Activated naive CD4-positive, alpha-beta T cell treated with anti-CD3 and anti-CD28 coated beads, Interleukin-2, amount 10 ng/mL, durations not matched to agents 7 days and 5 days (primary cell): ENCODE measurements at places on chromosomes 3 and 15.
A peak's percentile ranks its signal among the peaks of the same experiment; 100 is the strongest.

GRCh38 chr3:111531446-111531845 lies 10.6 kb upstream of the CD96 start:
- DNase-seq = no peak
- no peak overlapping the region for H3K27ac ChIP-seq
- no peaks in the 10 kb centered on the region for H3K27me3 ChIP-seq
- peaks cover 3% of the 10 kb centered on the region for H3K4me1 ChIP-seq
- H3K4me3 ChIP-seq = no peak overlapping the region

GRCh38 chr3:187398955-187399354 lies 30.8 kb downstream of the RTP4 start:
- peaks cover 11% of the 10 kb centered on the region for H3K27me3 ChIP-seq
- no peak for DNase-seq
- H3K4me1 ChIP-seq = no peaks in the 10 kb centered on the region
- H3K36me3 ChIP-seq = no peaks in the 10 kb centered on the region
- no peak overlapping the region for H3K27ac ChIP-seq
- H3K4me3 ChIP-seq = no peak overlapping the region

DNA sequence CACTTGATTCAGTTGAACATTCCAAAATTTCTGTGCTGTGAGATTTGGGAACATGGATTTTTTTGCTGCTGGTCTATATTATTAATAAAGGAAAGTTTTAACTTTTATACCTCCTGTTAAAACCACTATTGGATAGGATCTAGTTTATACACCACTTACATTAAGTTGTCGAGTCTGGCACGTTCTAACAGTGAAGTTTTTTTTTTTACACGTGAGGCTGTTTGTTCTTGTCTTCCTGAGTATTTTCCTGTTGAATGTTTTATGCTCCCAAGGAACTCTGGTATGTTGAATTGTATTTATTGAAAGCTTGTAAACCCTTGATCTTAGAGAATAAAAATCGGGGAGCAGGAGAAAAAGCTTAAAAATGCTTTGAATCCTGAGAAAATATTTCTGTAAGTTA lies 338.8 kb downstream of the RBMS3 start:
- H3K4me3 ChIP-seq = no peak overlapping the region
- no peaks in the 10 kb centered on the region for H3K36me3 ChIP-seq
- DNase-seq = no peak
- H3K4me1 ChIP-seq = no peaks in the 10 kb centered on the region
- no peak overlapping the region for H3K27ac ChIP-seq

GRCh38 chr15:76343313-76343996 lies 6.9 kb downstream of the ISL2 start:
- peaks cover 55% of the 10 kb centered on the region for H3K4me1 ChIP-seq
- no peak overlapping the region for H3K4me3 ChIP-seq
- H3K27me3 ChIP-seq = peaks cover 97% of the 10 kb centered on the region
- DNase-seq = no peak
- H3K27ac ChIP-seq = peak overlapping the region; percentile 49

DNA sequence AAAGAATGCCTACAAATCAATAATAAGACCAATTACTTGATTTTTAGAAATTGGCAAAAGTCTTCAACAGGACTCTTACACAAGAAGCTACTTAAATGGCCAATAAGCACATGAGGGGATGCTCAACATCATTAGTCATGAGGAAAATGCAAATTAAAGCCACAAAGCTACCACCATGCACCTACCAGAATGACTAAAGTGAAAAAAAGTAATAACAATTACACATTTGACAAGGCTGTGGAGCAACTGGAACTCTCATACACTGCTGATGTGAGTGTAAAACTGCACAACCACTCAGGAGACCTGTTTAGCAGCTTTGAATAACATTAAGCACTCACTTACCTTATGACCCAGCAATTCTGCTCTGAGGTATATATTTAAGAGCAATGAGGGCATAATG lies 68.4 kb downstream of the PPCDC start:
- no peak overlapping the region for H3K4me3 ChIP-seq
- H3K27me3 ChIP-seq = peaks cover 6% of the 10 kb centered on the region
- no peak for DNase-seq
- peaks cover 8% of the 10 kb centered on the region for H3K4me1 ChIP-seq
- H3K36me3 ChIP-seq = peaks cover 5% of the 10 kb centered on the region
- H3K27ac ChIP-seq = no peak overlapping the region

GRCh38 chr15:45378149-45378912 lies at the start of gene GATM:
Gene GATM (minus strand): TSS chr15:45378544. CDS start chr15:45378453, 91 bp downstream.
- H3K4me3 ChIP-seq = peak within 1 kb of the TSS; percentile 69
- H3K27me3 ChIP-seq = peaks cover 66% of the 10 kb centered on the region
- H3K36me3 ChIP-seq = no peaks in the 10 kb centered on the region
- DNase-seq = peak; percentile 52
- H3K27ac ChIP-seq = no peak within 1 kb of the TSS

GRCh38 chr3:143795874-143796273 lies 52.4 kb downstream of the SLC9A9 start:
- H3K27ac ChIP-seq = no peak overlapping the region
- no peaks in the 10 kb centered on the region for H3K27me3 ChIP-seq
- H3K36me3 ChIP-seq = peaks cover 13% of the 10 kb centered on the region
- no peak for DNase-seq
- H3K4me1 ChIP-seq = no peaks in the 10 kb centered on the region

- H3K4me3 ChIP-seq = no peak overlapping the region
- H3K4me1 ChIP-seq = no peaks in the 10 kb centered on the region
- H3K27ac ChIP-seq = no peak overlapping the region
- H3K36me3 ChIP-seq = no peaks in the 10 kb centered on the region
Measured at GRCh38 chr3:126528419-126528799, 4.5 kb downstream of the CHST13 start.

DNA sequence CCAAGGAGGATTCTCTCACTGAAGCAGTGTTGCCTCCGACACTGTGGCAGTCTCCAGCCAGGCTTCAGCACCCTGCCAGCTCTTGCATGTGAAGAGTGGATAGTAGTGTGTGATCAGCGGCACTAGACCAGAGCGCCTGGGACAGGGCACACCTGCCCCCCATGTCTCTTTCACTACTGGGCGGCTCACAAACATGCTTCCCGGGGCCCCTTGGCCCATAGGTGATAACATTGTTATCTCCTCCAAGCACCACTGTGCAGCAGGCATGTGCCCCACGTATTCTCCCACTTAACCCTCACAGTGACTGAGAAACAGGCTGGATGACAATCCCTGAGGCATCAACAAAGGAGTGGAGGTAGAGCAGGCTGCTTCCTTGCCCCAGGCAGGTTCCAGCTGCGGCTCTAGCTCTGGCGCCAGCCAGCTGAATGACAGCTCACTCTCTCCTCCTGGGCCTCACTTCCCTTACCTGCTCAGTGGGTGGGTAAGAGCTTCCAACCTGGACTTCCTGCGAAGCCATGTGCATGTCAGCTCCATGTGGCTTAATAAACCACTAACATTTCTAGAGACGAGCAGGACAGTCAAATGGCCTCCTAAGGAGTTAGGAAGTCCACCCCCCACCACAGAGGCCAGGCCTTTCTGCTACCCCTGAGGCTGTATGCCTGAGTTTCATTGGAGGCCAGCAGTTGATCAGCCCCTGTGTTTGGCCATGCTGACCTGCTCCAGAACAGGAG lies 37.8 kb downstream of the KLF13 start:
- H3K36me3 ChIP-seq = peaks cover 37% of the 10 kb centered on the region
- peak overlapping the region; percentile 97 for H3K27ac ChIP-seq
- H3K27me3 ChIP-seq = no peaks in the 10 kb centered on the region
- peaks cover 100% of the 10 kb centered on the region for H3K4me1 ChIP-seq
- H3K4me3 ChIP-seq = peak overlapping the region; percentile 53

GRCh38 chr3:81476692-81477091 lies 284.8 kb downstream of the GBE1 start:
- no peaks in the 10 kb centered on the region for H3K4me1 ChIP-seq
- no peak overlapping the region for H3K4me3 ChIP-seq
- H3K27me3 ChIP-seq = no peaks in the 10 kb centered on the region
- H3K36me3 ChIP-seq = no peaks in the 10 kb centered on the region
- H3K27ac ChIP-seq = no peak overlapping the region

DNA sequence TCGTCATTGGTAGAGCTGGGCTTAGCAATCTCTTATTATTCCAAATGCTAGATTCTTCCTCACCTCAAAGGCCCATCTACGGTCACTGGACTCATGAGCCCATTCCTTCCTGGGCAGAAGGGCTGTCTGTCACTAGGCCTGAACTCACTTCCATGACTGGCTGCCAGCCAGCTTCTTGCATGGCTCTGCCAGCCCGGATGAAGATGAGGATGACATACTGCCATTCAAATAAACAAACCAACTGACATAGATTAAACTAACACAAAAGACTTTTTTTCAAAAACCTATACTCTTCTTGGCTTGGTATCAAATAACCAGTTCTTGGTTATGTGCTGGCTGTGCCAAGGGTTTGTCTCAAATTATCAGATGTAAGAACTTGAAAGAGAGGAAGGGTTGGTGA lies 23.8 kb downstream of the ISL2 start:
- DNase-seq = no peak
- no peaks in the 10 kb centered on the region for H3K27me3 ChIP-seq
- no peaks in the 10 kb centered on the region for H3K36me3 ChIP-seq
- no peaks in the 10 kb centered on the region for H3K4me1 ChIP-seq
- no peak overlapping the region for H3K27ac ChIP-seq
- H3K4me3 ChIP-seq = no peak overlapping the region

DNA sequence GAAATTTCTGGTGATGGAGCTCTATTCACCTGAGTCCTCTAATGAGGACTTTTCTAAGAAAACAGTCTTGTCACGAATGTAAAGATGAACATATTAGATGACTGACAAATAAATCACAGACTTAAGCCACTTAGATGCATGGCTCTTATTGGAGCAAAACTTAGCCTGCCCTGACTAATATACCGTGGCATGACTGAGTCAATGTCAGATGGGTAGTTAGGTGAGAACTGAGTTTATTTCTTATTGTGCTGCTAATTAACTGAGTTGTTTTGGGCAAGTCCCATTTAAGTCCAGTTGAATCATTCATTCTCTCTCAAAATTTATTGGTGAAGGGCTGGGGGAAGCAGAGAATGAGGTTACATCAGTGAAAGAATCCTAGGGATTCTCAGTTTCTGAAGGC lies 459.8 kb downstream of the MCTP2 start:
- H3K27ac ChIP-seq = no peak overlapping the region
- DNase-seq = no peak
- no peak overlapping the region for H3K4me3 ChIP-seq
- H3K27me3 ChIP-seq = no peaks in the 10 kb centered on the region
- no peaks in the 10 kb centered on the region for H3K36me3 ChIP-seq

GRCh38 chr15:95898761-95899160 lies 431.7 kb upstream of the NR2F2 start:
- no peak overlapping the region for H3K27ac ChIP-seq
- no peaks in the 10 kb centered on the region for H3K4me1 ChIP-seq
- H3K4me3 ChIP-seq = no peak overlapping the region
- DNase-seq = no peak
- H3K27me3 ChIP-seq = peaks cover 12% of the 10 kb centered on the region

- DNase-seq = peak; percentile 67
- peaks cover 8% of the 10 kb centered on the region for H3K27me3 ChIP-seq
- H3K4me1 ChIP-seq = no peaks in the 10 kb centered on the region
Measured at GRCh38 chr3:171772427-171773056, 37.7 kb downstream of the PLD1 start.
